ENCODE measurements at places on chromosomes 6 and 20.
A peak's percentile ranks its signal among the peaks of the same experiment; 100 is the strongest.

GRCh38 chr6:112014483-112014882 is 39.4 kb upstream of the CCN6 start:
- peak; percentile 89 for DNase-seq

DNA sequence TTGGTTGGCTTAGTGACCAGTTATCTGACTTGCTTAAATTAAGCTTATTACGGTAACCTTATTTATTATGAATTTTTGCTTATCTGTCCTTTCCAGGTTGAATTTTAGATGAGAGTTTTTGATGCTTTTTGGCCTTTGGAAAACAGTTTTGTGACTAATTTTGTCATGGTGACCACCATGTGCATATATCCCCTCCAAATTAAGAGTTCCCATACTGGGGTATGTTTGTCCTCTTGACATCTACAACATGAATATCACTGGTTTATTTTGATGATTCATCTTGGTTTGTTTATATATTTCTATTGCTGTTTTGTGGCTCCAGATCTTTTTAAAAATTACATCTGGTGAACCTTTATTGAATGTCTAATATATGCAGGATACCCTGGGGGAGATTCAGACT is 61.4 kb downstream of the PHF20 start:
- peak; percentile 16 for DNase-seq

DNA sequence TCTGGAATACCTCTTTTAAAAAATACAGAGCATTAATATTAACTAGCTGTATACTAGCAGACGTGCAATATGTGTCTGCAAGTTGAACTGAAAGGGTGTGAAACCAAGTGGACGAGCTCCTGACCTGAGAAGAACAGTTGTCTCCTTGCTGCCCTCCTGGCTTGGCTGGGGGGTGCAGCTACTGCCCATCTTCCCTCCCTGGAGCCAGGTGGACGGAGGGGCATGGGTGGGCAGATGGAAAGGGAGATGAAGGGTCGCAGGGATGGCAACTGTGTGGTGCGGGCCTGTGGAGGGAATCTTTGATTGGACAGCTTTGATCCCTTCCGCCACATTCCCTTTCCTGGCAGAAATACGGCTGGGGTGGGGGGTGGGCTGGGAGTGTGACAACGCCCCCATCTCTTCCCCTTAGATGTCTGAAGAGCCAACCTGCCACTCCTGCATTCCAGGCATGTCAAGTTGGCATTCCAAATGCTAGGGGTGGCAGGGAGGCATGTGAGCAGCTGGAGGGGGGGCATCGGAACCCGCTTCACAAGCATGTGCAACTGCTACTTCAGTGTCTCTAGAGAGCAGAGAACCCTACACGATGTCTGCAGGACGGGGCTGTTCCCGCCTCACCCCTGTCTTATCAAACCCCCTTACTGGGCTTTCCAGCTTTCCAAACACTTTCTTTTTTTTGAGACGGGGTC is 37.3 kb downstream of the SRSF3 start:
- DNase-seq, result no peak

- DNase-seq, result no peak
These were observed 832.3 kb upstream of the ADGRB3 start for GRCh38 chr6:67802771-67803170.

DNA sequence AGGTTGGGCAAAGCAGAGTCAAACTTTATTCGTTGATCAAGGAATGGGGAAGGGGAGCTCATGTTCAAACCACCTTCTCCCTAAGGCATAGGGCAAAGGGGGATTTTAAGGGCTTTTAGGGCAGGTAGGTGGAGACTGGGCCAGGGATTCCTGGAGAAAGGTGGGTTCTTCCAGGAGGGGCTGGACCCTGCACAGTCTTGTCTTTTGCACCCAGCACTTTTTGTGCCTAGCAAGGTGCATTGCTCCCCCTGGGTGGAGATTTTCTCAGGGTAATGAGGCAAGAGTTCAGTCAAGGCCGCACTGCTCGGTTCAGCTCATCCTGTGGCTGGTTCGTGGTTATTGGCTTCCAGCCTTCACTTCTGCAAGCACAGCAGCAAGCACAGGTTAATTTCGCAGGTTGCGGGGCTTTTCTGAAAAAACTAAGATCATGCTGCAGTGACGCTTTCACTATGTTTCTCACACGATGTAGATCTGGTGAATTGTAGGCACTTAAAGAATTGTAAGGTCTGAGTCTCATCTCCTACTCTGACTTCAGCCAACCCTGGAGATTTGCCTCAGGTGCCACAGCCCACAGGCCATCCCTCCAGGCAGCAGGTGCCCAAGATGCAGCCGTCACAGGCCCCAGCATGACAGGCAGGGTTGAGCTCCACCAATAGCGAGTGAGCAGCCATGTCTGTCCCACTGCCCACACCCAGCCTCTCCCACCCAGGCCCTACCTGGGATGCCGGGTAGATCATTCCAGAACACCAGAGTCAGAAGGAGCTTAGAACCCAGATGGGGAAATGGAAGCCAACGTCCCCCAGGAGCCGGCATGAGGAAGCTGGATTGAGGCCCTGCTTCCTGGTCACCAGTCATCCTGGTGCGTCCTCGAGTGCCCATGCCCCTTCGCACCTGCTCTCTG is 37.1 kb downstream of the SUN5 start:
- no peak for DNase-seq

GRCh38 chr6:6564154-6564553 is 24.4 kb upstream of the LY86 start:
- no peak for DNase-seq

DNA sequence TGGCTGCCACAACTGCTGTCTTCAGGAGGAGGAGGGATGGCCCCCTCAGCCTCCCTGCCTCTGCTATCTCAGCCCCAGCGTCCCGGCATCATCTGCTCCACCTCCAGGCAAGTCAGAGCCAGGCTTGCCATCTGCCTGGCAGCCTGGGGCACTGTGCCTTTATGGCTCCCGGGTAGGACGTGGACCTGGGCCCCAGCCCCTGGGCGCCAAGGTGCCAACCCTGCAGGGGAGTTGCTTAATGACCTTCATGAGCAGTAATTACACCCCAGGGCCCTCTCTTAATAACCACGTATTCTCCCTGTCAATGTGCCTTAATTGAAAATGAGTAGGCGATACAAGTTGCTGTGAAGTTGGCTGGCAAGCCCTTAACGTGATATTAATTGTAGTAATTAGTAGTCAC is 122.1 kb upstream of the MLN start:
- no peak for DNase-seq

DNA sequence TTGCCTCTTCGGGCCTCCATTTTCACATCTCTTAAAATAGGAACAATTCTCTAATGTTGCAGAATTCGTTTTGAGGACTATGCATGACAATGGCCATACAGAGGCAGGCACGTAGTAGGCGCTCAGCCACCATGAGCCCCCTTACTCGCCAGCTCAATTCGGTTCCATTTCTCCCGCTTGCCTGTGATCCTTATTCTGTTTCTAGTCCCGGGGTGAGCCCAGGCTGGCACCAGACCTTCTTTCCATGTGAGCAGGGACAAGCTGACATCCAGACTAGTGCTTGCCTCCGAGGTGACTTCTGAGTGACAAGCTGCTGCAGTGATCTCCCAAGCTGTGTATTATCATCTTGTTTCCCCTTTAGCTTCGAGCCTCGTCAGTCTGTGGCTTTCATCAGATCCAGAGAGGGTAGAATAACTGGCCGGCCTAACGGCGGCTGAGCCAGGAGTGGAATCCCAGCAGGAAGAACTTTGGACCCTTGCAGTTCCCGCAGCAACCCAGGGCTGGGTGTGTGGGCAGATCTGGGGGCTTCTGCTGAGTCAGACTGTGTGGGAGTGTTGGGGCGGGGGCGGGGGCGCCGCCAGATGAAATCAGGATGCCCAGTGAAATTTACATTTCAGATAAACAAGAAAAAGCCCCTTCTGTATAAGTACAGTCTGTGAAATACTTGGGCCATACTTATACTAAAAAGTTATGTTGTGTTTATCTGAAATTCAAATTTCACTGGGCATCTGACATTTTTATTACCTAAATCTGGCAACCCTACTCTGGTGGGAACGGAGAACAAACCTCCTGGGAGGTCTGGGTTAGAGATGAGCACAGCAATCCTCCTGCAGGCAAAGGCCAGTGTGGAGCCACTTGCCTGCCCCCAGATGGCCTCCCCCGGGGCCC is 10.9 kb downstream of the BANF2 start:
- DNase-seq, result no peak

- no peak for DNase-seq
These were observed 881.2 kb upstream of the EPHA7 start for GRCh38 chr6:94300424-94301144.

- no peak for DNase-seq
These were observed 25.2 kb downstream of the UCKL1 start for GRCh38 chr20:63930971-63931553.

- DNase-seq, result no peak
These were observed 65.6 kb downstream of the CAP2 start for GRCh38 chr6:17458966-17459365.

- no peak for DNase-seq
These were observed 81.8 kb downstream of the NFATC2 start for GRCh38 chr20:51460569-51461265.

DNA sequence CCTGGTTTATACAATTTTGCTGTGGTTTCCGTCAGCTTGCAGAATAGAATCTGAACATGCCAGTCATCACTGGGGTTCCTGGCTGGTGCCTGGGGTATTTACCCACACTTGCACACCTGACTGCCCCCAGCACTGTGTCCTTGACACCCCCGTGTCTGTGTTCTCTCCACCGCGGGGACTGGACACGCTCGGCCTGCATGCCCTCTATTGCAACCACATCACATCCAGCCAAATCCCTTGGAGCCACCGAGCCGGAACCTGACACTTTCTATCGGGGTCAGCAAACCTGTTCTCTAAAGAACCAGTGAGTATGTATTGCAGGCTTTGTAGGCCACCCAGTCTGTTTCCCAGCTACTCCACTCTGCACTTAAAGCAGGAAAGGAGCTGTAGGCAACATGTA is 527.5 kb downstream of the PRKN start:
- DNase-seq, result no peak

DNA sequence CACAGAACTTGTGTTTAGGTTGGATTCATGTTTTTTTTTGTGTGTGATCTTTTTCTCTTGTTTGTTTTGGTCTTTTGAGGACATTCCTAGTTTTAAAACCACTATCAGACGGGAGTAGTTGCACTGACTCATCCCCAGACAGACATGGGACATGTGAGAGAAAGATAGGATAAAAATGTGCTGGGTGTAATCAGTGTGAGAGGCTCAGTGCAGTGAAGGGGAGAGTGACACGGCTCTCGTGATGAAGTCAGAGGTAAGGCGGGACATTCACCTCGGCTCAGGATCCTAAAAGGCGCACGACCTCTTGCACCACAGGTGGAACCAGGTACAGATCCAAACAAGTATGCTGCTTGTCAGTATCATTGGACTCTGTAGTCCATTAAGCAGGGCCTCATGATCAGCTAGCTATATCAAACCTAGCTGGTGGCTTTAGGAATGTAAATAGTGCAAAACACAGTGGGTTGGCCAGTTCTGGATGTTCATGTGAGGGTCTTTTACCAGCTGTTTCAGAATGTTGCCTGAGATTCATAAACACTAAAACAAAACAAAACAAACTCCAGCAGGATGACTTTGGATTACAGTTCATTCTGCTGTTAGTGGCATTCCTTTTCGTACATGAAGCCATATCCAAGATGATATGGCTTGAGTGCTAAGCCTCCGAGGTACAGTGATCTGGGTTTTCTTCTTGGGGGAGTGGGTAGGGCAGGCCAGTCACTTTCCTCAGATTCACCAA is 18.0 kb downstream of the FOXO3 start:
- DNase-seq, result peak; percentile 65

DNA sequence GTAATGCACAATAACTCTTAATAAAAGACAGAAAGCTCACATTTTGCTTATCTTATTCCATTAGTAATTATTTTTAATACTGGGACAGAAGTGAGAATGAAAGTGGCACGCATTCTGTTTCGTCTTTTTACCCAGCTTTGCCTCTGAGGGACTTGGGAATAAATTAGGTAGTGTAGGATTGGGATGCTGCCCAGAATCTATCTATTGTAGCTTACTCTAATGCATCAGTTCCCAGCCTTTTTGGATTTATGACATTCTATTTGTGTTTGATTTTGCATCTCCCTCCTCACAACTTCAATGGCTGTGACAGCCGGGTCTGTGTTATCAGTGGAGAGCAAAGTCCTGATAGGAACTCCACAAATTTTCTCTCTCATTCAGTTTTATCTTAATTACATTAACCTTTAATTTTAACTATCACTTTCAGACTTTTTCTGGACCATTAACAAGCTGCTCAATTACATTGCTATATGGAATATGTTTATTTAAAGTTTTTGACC is 62.9 kb upstream of the TULP4 start:
- no peak for DNase-seq

DNA sequence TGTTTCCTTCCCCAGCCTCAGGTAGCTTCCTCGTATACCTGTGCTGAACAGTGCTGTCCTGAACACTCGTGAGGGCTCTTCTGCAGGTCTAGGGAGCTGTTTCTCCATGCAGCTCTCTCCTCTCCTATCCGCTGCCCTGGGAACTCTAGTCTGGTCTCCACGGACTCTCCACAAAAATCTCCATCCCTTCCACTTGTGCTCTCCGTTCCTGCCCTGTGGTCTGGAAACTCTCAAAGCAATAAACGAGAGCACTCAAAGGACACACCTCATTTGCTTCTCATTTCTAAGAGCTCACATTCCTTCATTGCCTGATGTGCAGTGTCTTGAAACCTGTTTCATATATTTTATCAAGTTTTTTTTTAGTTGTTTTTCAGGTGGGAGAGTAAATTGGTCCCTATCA is 235.9 kb upstream of the RGS17 start:
- DNase-seq, result no peak

DNA sequence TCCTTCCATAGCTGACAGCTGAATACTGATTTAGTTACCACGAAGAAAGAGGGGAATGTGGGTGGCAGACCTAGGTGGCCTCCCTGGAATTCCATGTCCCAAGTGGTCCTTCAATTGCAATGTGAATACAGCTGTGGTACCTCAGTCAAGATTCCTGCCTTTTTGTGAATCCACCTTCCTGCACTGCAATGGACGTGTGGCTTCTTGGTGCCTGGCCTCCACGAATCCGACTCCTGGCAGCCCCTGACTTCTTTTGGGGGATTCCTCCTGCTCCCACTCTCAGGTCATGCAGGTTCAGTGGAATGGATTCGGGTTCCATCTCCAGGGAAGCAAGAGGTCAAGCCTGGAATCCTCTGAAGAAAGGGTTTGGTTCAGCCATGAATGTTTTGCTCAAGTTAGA is 117.8 kb downstream of the DACT2 start:
- DNase-seq, result no peak
